ENCODE measurements at places on chromosomes 12 and 14.
A peak's percentile ranks its signal among the peaks of the same experiment; 100 is the strongest.

- no peak for DNase-seq
Measured at GRCh38 chr12:101749657-101750056, 10.4 kb upstream of the SYCP3 start.

GRCh38 chr14:59339524-59340330 is 125.5 kb downstream of the GPR135 start:
- DNase-seq, result no peak

DNA sequence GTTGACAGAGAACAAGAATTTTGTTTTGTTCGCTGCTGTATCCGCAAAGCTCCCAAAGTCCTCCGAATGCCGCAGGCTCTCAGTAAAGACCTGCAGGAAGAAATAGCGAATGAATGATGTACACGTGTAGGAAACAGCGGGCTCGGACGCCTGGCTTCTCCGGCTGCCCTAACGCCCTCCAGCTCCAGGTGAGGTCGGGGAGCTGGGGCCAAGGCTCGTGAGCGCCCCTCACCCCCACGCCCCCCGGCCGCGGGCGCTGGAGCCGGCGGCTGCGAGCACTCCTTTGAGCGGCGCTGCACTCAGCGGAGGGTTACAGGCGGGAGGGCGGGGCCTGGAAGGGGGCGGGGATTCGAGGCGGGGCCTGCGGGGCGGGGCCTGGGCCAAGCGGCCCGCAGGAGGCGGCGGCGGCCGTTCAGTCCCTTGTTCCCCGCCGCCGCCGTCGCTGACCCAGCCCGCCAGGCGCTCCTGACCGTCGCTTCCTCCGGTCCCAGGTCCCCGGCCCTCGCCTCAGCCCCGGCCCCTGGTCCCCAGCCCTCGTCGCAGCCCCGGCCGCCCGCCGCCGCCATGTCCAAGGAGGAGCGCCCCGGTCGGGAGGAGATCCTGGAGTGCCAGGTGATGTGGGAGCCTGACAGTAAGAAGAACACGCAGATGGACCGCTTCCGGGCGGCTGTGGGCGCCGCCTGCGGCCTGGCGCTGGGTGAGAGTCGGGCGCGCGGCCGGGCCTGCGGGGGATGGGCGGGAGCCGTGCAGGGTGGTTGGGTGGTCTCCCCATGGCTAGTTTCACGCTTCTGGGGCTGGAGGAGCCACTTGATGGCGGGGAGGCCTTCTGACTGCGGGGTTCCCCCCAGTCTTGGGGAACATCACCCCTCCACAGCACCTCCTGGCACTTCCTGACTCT is at the start of gene AACS:
Gene AACS, plus strand, starts transcription at position 415 of the 898 bp plus-strand sequence. Its CDS starts 150 bp downstream, at position 565.
- DNase-seq, result peak; percentile 78

DNA sequence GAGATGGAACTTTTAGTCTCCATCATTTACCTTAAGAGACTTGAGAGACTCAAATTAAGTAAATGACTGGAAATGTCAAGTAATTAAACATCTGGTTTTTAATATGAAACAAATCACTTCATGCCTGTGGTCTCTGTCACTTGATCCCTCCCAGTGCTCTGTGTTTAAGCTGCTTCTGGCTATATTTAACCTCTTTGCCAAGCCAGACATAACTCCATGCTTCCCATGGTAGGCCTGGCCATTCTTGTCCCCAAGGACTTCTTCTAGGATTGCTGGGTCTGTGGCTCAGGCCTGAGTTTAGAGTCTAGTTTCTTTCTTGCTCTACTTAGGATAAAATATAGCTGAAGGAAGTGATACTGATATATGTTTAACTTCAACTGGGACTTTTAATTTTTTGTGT is 1013.6 kb downstream of the FLRT2 start:
- DNase-seq, result no peak

- no peak for DNase-seq
Measured at GRCh38 chr12:14113031-14113430, 131.6 kb upstream of the GRIN2B start.

DNA sequence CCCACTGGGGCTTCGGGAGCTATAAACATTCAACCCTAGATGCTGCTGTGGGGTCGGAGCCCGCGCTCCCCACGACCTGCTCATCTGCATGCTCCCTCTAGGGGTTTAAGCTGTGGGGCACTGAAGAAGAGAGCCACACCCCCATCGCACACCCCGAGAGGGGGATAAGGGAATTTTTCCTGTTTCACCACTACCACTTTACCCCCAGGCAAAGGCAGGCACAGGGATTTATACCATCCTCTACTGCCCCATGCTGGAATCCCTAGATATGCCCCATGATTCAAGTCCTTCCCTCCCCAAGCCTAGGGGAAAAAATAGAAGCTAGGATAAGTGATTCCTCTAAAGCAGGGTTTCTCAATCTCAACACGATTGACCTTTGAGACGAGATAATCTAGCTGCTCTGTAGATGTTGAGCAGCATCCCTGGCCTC is 59.9 kb upstream of the CCDC60 start:
- no peak for DNase-seq

GRCh38 chr12:122499991-122500684 is 594 bp downstream of the ZCCHC8 start:
- peak; percentile 83 for DNase-seq

- DNase-seq, result peak; percentile 81
Measured at GRCh38 chr12:95653771-95654546, 102.7 kb upstream of the USP44 start.

GRCh38 chr12:123743002-123743401 is 19.1 kb upstream of the DNAH10 start:
- no peak for DNase-seq

- no peak for DNase-seq
Measured at GRCh38 chr12:3723916-3724805, 28.7 kb downstream of the CRACR2A start.

- DNase-seq, result peak; percentile 66
Measured at GRCh38 chr12:57258977-57259970, 8.3 kb upstream of the STAC3 start.

GRCh38 chr12:119870457-119870856 is 6.7 kb downstream of the CIT start:
- no peak for DNase-seq

DNA sequence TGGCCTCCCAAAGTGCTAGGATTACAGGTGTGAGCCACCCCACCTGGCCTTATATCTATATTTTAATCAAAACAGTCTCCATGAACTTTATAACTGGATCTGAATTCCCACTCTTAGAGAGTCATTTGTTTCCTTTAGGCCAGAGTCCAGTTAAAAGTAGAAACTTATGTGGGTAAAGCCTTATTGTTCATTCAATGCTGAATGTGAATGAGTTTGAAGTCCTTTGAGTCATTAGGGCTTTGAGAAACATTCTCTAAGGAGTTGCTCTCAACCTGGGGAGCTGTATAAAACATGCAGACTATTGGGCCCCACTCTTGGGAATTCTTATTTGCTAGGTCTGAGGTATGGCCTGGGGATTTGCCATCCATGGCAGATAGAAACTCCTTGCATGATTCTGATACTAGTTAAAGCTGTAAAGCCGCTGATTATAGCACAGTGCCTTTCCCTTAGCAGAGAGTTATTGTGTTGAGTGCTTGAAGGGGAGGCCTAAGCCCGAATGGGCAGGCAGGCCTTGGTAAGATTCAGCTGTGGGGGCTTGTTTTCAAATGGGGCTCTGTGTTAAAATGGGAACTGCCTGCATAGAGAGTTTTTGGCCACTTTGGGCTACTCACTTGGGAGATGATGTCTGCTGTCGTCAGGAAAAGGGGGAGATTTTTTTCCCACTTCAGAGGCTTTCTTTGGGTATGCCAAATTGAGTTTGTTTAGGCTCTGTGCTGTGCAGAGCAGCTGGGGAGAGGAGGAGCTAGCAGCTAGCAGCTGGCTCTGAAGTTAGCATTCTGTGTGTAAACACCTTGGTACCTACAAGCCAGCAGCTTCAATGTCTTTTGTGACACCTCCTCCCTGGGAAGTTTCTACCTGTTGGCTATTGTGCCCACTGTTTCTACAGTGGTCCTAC is 117.5 kb downstream of the DACT1 start:
- no peak for DNase-seq

- DNase-seq, result peak; percentile 47
Measured at GRCh38 chr14:94041551-94042346, 15.6 kb downstream of the OTUB2 start.

- peak; percentile 9 for DNase-seq
Measured at GRCh38 chr14:65062096-65063075, 39.9 kb downstream of the MAX start.

DNA sequence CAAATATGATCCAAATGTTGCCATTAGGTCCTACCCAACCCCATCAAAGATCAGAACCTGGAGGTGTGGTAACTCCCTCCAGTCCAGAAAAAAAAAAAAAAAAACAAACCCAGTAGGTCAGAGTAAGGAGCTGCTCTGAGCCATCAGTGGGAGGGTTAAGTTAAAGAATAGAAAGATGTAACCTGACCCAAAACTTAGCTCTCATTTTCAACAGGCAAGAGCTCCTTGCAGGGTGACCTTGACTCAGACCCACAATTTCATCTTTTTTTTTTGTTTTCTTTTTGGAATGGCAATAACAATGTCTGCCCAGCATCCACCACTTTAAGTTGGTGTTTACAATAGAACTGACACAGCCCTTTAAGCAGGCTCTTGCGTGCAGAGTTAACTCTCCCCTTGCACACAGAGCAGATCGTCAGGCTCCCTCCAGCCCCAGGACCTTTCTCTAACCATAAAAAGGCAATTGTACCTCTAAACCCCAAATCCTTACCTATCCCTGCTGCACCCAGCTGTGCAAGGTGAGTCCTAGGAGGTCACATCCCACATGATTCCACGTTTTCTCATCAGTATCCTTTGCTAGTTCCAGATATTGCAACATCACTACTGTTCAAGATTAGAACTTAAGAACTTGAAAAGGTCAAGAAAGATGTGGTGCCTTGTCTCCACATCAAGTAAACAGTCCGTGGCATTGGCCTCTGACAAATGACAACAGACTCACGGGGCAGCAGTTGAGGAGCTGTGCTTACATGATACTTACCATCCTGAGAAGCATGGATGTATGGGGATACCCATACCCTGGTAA is 178.6 kb upstream of the EEA1 start:
- DNase-seq, result peak; percentile 75

- peak; percentile 49 for DNase-seq
Measured at GRCh38 chr14:68762953-68763764, 29.7 kb downstream of the ZFP36L1 start.

DNA sequence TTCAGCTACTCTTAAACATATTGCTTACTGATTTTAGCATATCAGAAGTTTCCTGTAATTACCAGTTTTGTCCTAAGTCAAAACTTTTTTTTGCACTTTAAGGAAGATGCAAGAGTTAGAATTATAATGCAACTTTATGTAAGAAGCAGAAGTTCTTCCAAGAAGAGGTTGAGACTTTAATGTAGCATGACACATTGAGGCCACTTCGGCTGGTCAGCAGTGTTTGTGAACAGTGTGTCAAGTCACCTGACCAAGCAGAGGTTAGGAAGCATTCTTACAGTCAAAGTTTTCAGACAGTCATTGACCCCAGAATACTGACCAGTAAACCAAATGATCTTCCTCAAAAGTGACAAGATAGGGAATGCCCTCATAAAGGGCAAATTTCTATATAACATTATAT is 15.2 kb downstream of the FGFR1OP2 start:
- DNase-seq, result peak; percentile 35

DNA sequence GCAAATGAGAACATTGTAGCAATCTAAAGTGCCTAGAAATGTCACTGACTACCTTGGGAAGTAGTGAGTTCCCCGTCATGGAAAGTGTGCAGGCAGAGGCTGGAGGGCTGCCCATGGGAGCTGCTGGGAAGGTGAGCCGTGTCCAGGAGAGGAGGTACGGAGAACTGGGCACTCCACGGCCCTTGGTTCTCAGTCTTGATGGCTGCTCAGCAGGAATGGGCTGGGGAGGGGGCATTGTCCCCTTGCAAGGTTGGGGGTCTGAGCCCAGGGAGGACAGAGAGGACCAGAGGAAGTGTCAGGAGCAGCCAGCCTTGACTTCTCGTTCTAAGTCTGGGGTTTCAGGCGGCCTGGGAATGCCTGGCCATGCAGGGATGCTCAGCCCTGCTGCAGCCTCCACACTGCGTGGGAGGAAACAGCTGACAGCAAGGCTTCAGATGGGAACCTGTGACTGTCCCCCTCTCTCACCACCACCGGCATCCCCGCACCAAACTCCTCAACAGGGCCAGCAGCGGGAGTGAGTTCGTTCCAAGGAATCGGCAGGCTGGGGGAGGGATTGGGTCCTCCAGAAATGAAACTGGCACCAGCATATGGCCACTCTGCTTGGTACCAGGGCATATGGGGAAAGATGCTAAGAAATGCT is 140.2 kb downstream of the BCL11B start:
- DNase-seq, result no peak

- DNase-seq, result peak; percentile 7
Measured at GRCh38 chr12:102107970-102108369, 11.9 kb downstream of the NUP37 start.

DNA sequence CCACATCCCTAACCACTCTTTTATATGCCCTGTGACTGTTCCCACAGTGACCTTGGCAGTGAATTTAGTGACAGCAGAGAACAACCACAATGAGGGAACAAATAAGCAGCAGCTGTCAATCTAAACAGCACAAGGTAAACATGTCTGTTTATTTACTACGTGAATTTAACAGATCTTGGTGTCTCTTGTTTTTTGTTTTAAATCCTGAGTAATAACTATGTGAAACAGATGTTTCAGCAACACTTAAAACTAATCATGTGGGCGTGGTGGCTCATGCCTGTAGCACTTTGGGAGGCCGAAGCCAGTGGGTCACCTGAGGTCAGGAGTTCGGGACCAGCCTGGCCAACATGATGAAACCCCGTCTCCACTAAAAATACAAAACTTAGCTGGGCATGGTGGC is 17.0 kb upstream of the CFAP54 start:
- no peak for DNase-seq

- no peak for DNase-seq
Measured at GRCh38 chr12:1836854-1837421, 16.6 kb downstream of the LRTM2 start.

DNA sequence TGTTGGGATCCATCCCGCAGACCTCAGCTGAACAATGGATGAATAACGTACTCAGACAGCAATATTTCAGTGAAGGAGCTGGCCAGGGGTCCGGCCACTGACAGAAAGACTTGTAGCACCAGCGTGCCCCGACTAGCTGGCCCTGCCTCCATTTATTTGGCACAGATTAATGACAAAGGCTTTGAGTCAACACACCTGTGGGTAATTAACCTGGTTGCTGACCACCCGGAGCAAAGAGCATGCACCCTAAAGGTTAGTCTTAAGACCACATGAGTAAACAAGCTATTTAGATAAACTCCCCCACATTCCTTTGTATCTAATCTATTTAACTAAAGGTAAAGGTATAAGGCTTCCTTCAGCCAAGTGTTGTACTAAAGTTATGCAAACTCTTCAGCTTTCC is 868.6 kb downstream of the LRFN5 start:
- DNase-seq, result no peak

- no peak for DNase-seq
Measured at GRCh38 chr14:73258845-73259611, 21.7 kb downstream of the PAPLN start.

All from iris pigment epithelial cell (primary cell).